ENCODE measurements at places on chromosomes 4 and X.

GRCh38 chr4:115678425-115678941 lies 565.1 kb upstream of the NDST4 start:
- no peak for DNase-seq

DNA sequence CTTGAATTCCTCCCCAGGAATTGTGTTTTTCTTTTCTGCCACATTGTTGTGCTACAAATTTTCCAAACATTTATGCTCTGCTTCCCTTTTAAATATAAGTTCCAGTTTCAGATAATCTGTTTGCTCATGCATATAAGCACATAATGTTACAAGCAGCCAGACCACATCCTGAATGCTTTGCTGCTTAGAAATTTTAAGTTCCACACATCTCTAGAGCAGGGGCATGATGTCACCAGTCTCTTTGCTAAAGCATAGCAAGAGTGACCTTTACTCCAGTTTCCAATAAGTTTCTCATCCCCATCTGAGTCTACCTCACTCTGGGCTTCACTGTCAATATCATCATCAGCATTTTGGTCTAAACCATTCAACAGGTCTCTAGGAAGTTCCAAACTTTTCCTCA lies 932.5 kb downstream of the SH3BGRL start:
- no peak for DNase-seq

GRCh38 chrX:143296521-143296920 lies 220.8 kb downstream of the SPANXN3 start:
- DNase-seq: no peak

- DNase-seq: no peak
Measured at GRCh38 chrX:79140731-79141130, 3.8 kb upstream of the GPR174 start.

DNA sequence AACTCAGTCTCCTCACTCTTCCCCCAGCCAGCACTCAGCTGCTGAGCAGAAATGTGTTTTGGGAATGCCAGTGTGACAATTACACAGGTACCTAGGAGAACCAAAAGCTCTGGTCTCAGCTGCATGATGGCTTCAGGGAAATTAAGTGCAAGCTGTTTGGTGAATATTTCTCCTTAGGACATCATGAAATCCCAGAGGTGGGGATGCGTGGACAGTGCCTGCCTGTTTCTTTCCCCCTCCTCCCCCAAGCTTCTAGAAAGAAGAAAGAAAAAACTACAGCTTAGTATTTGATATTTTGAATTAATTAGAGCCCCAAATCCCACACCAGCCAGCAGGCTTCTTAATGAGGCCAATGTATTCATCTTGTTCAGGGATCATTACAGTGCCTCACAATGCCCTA lies 243.0 kb downstream of the IDS start:
- DNase-seq: no peak

GRCh38 chr4:141339966-141340365 lies 119.3 kb downstream of the ZNF330 start:
- DNase-seq: no peak

DNA sequence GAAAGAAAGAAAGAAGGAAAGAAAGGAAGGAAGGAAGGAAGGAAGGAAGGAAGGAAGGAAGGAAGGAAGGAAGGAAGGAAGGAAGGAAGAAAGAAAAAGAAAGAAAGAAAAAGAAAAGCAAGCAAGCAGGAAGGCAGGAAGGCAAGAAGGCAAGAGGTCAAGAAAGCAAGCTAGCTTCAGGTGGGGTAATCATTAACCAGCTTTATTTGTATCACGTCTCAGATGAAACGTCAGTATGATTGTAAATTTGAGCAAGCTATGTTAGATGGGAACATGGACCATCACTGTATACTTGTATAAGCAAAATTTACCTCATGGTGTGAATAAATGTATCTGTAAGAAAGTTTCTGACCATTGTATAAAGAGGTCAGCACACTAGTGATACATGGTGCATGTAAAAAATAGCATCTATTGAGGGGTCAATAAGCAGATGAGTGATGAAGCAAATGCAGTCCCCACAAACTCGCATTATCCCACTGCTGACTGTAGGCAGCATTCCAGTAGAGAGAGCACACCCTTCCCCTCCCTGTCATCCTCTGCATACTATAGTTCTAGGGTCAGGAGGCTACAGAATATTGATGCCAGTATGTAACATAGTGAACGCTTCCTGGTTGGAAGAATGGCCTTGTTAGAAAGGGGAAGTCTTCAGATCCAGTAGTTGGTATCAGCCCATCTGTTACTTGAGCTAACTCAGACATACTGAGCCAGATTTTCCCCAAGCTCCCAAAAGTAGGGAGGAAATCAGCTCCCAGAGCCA lies 16.5 kb upstream of the KLHL34 start:
- DNase-seq: no peak

GRCh38 chr4:67394879-67395278 lies 150.4 kb downstream of the CENPC start:
- no peak for DNase-seq

- DNase-seq: no peak
Measured at GRCh38 chr4:135194477-135194876, 992.9 kb upstream of the PABPC4L start.
